RKO (cell line): ENCODE measurements at places on chromosomes 3 and 15.

DNA sequence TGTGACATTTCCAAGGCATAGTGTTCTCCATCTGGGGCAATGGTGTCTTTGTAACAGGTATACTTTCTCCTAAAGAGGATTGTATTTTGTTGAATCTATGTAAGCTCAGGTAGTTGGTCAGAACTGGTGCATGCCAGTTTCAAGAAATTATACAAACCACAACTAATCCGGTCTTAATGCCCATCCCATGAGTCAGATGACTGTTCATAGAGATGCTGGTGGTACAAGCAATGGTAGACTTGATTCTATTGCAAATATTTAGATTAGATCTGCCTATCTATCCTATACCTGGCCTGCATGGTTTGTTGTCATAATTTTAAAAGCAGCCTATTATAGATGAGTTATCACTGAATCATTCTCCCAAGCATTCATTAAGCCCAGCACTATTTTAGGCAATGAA lies 43.5 kb downstream of the ATP13A5 start:
- DNase-seq: peak; percentile 23

DNA sequence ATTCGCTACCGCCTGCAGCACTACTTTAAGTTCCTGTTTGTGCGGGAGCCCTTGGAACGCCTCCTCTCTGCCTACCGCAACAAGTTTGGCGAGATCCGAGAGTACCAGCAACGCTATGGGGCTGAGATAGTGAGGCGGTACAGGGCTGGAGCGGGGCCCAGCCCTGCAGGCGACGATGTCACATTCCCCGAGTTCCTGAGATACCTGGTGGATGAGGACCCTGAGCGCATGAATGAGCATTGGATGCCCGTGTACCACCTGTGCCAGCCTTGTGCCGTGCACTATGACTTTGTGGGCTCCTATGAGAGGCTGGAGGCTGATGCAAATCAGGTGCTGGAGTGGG lies 995 bp downstream of the CHST14 start:
- no peak for DNase-seq

DNA sequence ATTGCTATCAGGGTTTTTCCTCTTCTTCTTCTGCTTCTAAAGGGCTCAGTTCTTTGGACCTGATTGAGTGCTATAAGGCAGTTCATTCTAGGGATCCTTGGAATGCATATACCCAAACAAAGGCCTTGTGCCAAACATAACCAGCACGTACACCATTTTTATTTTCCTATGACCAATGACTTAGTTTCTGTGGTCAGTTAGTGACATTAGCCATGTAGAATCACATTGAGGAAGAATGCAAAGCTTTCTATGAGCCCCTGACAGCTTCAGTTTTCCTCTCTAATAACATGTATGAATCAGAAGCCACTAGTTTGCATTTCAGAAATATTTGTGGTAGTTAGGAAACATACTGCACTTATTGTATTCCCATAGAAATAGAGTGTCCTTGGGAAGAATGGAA lies 240.0 kb downstream of the THRB start:
- no peak for DNase-seq

DNA sequence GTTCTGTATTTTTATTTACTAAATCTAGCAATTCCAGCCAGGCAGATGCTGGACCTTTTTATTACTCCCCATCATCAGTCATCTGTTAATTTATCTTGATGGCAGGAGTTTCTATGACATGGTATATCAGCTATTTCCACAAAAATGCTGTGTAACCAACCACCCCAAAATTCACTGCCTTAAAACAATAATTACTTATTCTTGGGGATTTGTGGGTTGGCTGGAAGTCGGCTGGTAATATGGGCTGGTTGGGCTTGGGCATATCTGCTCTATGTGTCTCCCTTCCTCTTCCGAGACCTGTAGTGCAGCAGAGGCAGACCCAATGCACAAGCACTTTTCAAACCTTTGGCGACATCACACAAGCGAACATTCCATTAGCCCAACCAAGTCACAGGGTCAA lies 92.1 kb upstream of the UBE2E1 start:
- DNase-seq: no peak

- DNase-seq: peak; percentile 49
Measured at GRCh38 chr15:91186904-91187656, 87.0 kb downstream of the SV2B start.

- no peak for DNase-seq
Measured at GRCh38 chr15:42080186-42080918, 14.0 kb downstream of the PLA2G4D start.

DNA sequence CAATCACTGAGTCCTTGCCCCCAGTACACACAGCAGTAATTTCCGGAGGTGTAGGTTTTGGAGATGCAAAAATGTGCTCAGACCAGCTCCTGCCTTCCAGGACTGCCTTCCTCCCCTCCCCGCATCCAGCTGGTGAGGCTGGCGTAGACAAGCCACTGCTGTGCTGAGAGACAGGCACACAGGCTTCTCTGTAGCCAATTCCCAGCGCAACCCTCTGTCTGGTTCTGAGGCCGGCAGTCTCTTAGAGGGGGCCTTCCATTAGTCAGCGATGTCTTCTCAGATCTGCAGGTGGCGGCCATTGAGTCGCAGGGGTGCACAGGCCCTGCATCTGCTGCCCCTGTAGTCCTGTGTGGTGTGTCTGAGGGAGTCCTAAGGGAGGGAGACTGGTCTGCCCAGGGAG lies 114.4 kb downstream of the DNAJB8 start:
- DNase-seq: no peak

- no peak for DNase-seq
Measured at GRCh38 chr3:190671658-190672057, 157.8 kb downstream of the IL1RAP start.

- no peak for DNase-seq
Measured at GRCh38 chr3:126947429-126947828, 35.5 kb upstream of the PLXNA1 start.

DNA sequence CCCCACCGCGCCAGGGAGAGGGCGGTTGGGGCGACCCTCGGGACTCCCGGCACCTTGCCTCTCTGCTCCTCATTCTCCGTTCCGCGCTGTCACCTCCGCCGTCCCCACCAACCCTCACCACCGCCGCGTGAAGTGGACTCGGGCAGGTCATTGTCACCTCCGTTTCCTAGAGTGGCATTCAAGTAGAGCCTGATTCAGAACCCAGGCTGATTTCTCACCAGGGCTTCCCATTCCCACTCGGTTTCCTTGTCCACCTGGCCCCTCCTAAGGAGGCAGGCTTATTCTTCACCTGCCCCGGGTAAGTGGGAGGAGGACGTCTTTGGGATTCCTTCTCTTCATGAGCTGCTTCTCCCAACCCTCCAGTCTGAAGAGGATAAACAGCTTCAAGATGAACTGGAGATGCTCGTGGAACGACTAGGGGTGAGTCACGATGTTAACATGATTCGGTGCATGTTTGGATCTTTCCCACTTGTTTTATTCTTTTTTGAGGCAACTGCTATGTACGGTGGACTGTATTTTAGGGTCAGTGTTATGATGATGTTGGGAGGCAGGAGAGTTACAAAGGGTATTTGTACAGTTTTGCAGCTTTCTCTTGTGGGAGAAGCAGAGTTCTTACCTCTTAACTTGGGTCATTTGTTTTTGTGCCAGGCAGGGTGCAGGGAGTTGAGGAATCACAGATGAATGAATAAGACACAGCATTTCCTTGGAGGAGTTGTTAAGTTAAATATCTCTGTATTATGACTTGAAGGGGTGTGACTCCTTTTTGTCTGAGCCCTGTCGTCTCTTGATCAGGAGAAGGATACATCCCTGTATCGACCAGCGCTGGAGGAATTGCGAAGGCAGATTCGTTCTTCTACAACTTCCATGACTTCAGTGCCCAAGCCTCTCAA lies 692 bp downstream of the PSMD2 start:
- DNase-seq: peak; percentile 77

DNA sequence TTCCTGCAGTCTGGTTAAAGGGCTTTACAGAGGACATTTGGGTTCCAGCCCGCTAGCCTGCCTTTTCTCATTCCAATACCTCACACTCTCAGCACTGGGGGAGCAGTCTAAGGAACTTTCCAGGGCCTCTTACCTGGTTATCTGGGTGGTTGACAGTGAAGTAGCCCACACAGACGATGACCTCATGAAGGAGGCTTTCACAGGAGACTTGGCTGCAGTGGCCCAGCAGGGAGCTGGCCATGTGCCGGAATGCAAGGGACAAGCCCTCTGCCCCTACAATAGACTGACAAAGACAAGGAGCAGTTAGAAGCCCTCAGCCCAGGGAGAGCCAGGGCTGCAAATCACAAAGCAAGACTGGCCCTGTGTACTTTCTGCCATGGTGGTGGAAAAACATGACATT lies 39.5 kb downstream of the ISL2 start:
- no peak for DNase-seq

DNA sequence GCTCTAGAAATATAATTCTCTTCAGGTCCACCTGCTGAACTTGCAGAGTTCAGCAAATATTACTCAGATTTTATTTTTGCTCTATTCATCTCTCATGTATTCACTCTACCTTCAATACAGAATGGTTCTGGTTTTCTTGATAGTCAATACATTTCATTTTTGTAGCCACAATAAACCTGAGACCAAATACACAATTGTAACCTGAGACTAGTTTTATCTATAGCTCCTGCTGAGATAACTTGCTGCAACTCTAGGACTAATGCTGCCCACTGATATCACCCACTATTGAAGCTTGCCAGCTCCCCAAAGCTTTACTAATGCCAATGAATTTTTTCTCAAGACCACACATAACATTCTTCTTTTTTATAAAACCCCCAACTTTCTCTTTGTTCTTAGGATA lies 229.3 kb downstream of the NSUN3 start:
- no peak for DNase-seq

DNA sequence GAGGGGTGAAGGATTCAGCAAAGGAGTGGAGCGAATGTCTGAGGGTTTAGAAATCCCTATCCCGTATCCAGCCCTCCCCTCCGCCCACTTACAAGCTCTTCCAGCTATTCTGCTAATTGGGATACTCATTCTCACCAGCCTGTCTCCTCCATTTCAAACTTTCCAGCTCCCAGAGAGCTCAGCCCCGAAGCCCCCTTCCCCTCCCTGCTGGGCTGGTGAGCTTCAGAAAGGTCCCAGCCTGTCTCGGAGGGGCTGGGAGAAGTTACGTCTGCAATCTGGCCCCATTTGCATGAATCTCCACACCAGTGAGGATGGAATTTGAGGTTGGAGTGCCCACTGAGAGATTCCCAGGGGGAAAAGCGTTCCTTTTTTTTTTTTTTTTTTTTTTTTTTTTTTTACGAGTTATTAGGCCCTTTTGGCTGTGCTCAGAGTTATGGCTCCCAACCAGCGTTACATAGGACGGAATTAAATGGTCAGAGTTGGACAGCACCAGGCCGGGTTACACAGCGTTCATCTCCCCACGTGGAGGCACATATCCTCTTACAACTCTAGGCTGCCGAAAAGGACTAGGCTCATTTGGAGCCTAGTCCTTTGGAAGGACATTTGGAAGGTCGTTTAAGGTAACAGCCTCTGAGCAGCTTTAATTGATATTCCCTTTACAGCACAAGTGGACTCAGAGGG lies 34.6 kb downstream of the FGD5 start:
- DNase-seq: no peak

- no peak for DNase-seq
Measured at GRCh38 chr3:195807681-195808121, 4.0 kb downstream of the MUC4 start.

GRCh38 chr3:20055020-20055775 lies 15.0 kb downstream of the KAT2B start:
- DNase-seq: no peak

DNA sequence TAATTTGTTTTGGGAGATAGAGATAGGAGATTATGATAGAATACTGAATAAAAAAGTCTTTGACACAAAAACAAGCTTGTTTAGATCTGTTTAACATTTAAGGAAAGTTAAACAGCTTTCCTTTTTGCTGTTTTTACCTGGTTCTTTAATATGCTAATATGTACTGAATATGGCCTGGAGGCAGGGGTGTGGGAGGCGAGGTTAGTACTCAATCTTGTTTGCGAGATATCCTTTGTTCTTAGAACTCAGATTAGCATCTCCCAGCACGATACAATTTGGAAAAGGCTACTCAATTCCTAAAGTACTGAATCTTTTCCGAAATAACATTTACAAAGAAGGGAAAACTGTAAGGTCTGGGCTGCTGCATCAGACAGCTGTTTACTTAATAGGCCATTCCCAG lies 40.8 kb upstream of the ST3GAL6 start:
- no peak for DNase-seq

DNA sequence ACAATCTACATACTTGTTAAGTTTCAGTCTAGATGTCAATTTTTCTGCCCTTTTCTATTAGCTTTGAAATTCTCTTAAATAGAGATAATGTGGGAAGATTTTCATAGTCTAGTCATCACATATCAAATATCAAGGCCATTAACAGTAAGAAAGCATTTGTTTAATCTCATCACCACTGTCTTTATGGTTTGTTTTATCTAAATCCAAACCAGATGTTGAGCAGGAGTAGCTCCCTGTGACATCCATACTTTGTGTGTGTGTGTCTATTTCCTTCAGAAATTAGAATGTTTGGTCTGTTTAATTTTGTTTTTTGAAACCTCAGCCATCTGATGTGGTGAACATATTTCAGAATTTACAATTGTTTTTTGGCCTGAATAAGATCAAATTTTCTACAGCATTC lies 23.1 kb upstream of the GOLGA8B start:
- no peak for DNase-seq

DNA sequence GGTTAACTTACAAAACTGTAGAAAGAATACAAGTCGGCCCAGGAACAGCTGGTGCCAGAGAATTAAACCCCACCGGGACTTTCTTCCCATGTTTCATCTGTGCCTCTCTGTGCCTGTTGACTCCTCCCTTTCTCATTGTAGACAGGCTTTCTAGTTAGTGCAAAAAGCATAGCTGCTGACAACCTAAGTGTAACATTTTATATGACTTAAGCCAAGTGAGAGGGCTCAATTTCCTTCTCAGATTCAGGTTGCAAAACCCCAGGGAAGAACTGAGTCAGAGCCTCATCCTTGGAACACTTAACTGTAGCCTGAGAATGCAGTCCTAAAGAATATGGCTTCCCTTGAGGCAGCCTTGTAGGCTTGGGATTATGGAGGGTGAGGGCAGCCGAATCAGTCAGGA lies 302.5 kb upstream of the AZI2 start:
- no peak for DNase-seq

- DNase-seq: no peak
Measured at GRCh38 chr3:16304061-16305010, 39.3 kb downstream of the OXNAD1 start.

DNA sequence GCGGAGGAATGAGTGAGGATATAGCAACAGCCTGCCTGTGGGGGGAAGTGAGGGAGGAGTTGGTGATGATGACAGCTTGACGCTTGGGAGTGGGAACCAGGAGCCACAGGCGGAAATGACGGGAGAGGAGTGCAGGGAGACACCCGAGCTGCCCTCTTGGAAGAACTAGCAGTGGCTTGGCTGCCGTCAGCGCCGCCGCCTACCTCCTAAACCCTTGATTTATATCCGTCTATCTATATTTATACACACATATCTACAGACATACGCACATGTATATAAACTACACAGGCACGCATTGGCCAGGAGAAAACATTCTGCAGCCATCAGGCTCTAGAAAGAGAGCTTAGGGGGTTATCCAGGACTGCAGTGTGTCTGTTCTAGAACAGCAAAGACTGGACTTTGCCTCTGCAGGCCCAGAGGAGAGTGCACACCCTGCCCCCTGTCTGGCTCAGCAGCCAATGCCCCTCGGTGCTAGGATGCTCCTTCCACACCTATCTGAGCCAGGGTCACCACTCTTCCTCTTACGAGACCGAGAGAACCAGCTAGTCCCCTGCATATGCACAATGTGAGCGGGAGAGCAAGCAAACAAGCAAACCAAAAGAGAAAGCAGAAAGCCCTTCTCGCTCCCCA lies 45.3 kb upstream of the MAGEF1 start:
- DNase-seq: no peak

- DNase-seq: no peak
Measured at GRCh38 chr3:5239602-5240001, 52.1 kb downstream of the EDEM1 start.
